Hepatic stellate cell (primary cell): ENCODE measurements at places on chromosomes 13 and 19.

GRCh38 chr13:40187841-40188591, 478.4 kb downstream of the FOXO1 start:
- DNase-seq = no peak

- DNase-seq = no peak
These were observed 26.2 kb downstream of the WASF3 start for GRCh38 chr13:26583662-26584061.

- DNase-seq = no peak
These were observed 42.5 kb upstream of the INTS6 start for GRCh38 chr13:51495316-51495715.

GRCh38 chr13:24042710-24043440, 117.6 kb upstream of the SPATA13 start:
- no peak for DNase-seq

DNA sequence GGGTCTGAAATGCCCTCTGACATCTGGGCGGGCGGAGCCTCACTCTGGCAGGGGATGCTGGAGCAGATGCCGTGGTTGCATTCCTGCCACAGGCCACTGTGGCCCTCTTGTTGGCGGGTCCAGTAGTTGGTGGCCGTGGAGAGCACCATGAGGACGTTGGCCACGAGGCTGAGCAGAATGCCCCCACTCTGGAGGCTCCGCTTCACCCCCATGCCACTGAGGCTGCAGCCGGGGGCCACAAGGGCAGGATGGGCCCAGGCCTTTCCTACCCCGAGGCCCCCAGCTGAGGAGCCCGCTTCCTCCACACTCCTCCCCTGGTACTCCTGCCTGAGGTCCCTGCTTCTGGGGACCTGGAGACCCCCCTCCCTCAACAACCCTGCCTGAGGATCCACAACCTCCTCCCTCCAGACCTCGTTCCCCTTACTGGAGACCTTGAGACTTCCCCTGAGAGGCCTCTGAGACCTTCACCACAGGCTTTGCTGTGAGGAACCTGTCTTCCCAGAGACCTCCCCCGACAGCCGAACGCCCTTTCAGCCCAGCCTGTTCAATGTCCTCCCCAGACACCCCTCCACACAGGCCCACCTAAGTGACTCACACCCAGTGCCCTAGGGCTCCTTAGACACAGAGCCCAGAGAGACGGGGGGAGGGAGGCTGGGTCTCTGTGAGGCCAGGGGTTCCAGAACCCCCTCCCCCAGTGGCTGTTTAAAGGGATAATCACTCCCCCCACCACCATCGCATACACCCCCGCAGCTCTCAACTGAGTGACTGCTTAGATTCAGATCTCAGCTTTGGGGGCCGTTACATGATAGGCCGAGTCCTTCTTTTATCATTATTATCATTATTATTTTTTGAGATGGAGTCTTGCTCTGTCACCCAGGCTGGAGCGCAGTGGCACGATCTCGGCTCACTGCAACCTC, at the start of gene CLDND2:
CLDND2 (minus strand) TSS at position 638 of the 917 bp plus-strand sequence; CDS start at position 212, 426 bp downstream.
- peak; percentile 28 for DNase-seq

- DNase-seq = no peak
These were observed 178.2 kb downstream of the KLF12 start for GRCh38 chr13:73955977-73956500.

GRCh38 chr13:85651440-85651839, 147.8 kb downstream of the SLITRK6 start:
- no peak for DNase-seq

DNA sequence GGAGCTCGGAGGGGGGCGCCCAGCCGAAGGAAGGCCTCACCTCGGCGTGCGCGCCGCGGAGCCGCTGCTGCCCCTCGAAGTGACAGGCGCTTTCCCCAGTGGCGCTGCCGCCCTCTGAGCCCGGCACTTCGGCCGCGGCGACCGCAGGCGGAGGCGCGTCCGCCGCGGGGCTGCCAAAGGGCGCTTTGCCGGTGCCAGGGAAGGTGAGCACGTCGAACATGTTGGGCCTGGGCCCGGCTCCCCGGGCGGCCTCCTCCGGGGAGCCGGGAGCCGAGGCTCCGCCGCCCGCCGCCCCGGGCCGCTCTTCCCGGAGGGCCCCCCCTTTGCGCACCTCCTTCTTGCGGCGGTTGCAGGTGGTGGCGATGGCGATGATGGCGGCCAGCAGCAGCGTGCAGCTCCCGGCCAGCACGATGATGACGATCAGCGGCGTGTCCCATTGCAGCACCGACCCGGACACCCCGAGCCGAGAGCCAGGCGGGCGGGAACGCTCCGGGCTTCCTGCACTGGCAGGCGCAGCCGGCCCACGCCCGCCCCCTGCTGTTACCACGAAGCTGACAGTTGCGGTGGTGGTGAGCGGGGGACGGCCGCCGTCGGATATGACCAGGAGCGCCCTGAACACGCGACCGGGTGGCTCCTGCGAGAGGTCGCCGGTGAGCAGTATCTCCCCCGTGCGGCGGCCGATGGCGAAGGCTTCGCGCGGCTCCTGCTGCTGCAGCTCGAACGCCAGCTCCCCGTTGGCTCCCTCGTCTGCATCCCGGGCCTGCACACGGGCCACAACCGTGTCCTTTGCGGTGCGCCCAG, 2.5 kb downstream of the PCDH8 start:
- DNase-seq = no peak

- no peak for DNase-seq
These were observed 8.4 kb downstream of the SLC39A3 start for GRCh38 chr19:2731181-2731995.

DNA sequence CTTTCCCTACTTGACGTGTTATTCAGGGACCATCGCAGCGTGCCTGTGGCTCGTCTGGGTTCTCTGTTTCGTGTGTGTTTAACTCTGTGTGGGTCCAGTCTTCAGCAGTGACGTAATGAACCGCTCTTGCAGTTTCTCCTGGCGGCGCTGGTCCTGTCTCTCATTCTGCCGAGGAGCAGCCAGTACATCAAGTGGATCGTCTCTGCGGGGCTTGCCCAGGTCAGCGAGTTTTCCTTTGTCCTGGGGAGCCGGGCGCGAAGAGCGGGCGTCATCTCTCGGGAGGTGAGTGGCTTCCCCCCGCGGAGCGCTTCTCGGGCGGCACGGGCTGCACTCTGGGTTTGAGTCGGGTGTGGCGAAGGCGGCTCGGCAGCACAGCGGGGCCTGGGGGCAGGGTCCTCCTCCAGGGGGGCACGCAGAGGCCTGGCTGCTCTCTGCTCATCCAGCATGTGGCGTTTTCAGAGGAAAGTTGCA, 36.3 kb upstream of the TFDP1 start:
- no peak for DNase-seq

GRCh38 chr13:35858665-35859064, 272.5 kb downstream of the DCLK1 start:
- no peak for DNase-seq

DNA sequence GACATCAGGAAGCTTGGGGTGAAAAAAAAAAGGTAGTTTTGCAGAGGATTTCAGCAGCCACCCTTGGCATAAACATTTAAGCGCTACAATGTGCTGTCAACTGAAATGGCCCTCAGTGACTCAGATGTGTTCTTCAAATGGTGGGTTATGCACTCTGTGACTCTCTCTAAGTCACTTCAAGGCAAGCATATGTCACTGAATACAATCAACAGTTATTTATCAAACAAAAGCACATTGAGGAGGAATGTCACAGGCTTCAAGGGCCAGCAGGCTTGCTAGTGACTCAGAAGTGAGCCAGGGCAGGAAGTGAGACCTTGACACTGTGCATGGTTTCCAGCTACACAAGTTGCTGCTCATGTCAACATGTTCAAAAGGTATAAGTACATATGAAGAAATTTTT, 523.7 kb upstream of the HTR2A start:
- no peak for DNase-seq

- no peak for DNase-seq
These were observed 1770.0 kb downstream of the PCDH9 start for GRCh38 chr13:65460136-65460535.

GRCh38 chr13:79998381-79998880, 342.5 kb downstream of the SPRY2 start:
- no peak for DNase-seq

DNA sequence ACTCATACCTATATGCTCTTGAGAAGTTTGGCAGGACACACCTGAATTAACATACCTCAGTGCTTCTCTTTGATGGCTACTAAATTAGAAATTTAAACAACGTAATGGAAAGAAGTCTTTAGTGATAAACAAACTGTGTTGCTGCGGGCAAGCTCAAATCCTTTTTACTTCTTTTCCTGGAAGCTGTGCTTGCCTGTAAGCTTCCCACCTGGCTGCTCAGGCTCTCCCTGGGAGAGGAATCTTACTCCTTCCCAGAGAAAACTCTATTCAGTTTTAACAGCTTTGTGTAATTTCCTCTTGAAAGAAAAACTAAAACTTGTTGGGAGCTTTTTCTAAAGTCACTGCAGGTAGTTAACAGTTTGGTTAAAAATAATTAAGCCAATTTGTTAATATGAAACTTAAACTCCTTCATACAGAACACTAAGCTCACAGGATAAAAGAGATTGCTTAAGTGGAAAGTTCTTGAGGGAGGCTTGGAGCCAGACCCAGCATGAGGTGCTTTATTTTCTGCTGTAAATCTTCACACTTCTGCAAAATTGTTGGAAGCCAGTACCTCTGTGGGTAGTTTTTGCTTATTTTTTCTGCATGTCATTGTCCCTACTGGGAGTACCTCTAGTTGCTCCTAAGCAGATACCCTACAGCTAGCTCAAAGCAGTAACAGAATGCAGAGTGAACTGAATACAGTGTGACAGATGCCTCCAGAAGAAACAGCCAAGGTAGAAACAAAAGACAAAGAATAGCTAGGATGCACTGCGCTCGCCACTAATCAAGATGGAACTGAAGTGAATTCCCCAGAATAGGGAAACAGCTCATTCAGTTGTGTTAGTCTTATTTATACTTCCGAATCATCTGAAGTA, 1253.0 kb downstream of the PCDH17 start:
- DNase-seq = no peak

DNA sequence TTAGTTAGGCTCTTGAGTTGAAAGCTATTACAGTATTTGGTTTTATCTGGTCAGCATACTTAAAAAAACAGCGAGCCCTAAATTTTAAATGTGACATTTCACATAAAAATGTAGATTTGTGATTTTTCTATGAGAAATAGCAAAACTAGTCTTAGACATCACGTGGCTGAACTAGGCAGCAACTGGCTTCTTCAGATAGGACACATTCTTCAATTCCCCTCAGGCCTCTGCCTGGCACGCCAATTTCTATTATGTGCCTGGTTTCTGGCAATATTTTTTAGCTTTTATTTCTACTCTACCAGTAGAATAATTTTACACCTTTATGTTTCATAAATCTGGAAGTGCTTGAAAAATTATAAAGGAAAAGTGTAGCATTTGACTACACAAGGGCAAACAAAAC, 433.7 kb downstream of the DIAPH3 start:
- no peak for DNase-seq

DNA sequence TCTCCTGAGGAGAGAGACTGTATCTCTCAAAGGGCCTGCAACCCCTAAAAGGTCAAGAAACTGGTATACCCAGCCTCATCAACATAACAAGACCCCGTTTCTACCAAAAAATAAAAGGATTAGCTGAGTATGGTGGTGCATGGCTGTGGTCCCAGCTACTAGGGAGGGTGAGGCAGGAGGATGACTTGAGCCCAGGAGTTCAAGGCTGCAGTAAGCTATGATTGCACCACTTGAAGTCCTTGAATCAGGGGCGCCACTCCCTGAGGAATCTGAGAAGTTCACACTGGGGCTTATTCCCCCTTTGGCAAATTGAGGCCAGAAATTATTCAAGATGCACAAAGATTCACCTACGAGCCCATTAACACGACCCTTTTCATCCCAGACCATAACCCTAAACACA, 83.0 kb downstream of the TSHZ3 start:
- no peak for DNase-seq

- no peak for DNase-seq
These were observed 108.2 kb downstream of the TNFSF13B start for GRCh38 chr13:108377646-108378206.

- peak; percentile 29 for DNase-seq
These were observed 29.4 kb downstream of the CCNE1 start for GRCh38 chr19:29841209-29841558.

GRCh38 chr13:39374741-39375189, 228.2 kb downstream of the LHFPL6 start:
- DNase-seq = no peak

- no peak for DNase-seq
These were observed 44.0 kb downstream of the ZNF627 start for GRCh38 chr19:11641244-11641643.

DNA sequence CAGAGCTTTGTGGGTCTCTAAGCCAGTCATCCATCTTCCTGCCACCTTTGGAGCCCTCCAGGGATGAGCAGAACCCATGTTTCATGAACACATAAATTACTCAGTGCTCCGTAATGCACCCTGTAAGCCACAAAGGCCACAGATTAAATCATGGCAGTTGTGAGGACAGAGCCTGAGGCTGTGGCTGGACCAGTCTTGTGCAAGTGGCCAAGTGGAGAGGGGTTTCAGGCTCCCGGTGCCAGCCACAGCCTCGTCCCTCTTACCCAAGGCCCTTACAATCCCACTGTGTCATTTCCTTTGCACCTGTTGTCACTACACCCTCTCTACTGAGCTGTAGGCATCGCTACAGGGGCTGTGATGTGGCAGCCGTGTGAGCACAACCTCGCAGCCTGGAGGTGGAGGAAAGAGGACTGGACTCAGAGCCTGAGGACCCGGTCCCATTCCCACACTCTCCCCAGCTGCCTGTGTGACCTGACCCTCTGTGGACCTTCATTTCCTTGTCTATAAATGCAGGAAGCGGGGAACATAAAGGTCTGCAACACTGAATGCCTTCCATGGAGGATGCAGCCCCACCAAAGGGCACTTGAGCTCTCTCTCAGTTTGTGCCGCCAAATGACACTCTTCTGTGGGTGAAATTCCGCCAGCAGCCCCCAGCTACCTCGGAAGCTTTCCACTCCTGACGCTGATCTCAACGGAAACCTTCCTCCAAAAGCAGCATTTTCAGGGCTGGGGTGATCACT, 792.0 kb downstream of the UQCRFS1 start:
- no peak for DNase-seq

GRCh38 chr19:29893606-29894284, 48.3 kb upstream of the URI1 start:
- no peak for DNase-seq

DNA sequence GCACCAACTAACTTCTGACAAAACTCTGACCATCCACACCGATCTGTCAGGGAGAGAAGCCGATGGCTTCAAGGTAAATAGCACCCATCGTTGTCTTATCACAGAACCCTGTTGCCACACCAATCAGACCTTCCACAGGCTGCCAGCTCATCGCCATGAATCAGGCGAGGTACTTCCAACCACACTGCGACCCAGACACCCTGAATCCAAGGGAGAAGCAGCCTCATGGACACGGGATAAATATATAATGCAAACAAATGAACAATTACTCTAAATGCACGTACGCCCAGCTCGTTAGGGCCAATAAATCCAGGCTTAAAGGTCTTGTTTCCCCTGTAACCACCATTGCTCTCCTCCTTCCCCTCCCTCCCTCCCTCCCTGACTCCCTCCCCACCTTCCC, 20.8 kb downstream of the RANBP3 start:
- no peak for DNase-seq

GRCh38 chr13:29516012-29516411, 79.5 kb downstream of the SLC7A1 start:
- no peak for DNase-seq
